Right ventricle myocardium superior (tissue), 1 donor: ENCODE measurements at places on chromosomes 12 and 14. TPM values are rescaled to one million over a fixed set of nuclear protein-coding genes. Genes with fewer than 3 reads are reported as not detected.

The IRAK3 gene
- 4.0 TPM for total RNA-seq

DNA sequence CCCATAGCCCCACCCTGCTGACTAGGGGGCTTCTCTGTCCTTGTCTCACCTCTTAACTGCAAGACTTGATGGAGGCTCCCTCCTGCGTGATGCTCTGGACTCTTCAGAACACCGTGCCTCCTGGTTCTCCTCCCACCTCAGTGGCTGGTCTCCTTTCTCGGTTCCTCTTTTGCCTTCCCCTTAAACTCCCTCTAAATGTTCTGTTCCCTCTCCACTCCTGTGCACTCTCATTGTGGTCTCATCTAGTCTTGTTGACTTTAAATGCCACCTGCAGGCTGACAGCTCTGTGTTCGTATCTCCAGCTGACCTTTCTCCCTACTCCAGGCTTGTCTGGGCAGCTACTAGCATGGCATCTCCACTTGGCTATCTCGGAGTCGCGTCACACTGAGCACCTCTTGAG lies 28.3 kb downstream of the DYNC1H1 start:
- no peak for DNase-seq

DNA sequence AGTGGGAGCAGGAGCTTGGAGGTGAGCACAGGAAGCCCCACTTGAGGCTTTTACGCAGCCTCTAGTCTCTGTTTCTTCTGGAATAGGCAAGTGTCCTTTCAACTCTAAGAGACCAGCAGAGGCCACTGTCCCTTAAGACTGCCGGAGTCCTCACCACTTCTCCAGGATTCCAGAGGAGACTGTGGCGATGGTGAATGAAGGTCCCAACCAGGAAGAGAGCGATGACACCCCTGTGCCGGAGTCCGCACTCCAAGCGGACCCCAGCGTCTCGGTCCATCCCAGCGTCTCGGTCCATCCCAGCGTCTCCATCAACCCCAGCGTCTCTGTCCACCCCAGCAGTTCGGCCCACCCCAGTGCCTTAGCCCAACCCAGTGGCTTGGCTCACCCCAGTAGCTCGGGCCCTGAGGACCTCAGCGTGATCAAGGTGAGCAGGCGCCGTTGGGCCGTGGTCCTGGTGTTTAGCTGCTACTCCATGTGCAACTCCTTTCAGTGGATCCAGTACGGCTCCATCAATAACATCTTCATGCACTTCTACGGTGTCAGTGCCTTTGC lies 442 bp downstream of the FLVCR2 start:
- peak; percentile 46 for DNase-seq

- no peak for DNase-seq
These were observed 188.3 kb upstream of the C14orf180 start for GRCh38 chr14:104390941-104391901.

DNA sequence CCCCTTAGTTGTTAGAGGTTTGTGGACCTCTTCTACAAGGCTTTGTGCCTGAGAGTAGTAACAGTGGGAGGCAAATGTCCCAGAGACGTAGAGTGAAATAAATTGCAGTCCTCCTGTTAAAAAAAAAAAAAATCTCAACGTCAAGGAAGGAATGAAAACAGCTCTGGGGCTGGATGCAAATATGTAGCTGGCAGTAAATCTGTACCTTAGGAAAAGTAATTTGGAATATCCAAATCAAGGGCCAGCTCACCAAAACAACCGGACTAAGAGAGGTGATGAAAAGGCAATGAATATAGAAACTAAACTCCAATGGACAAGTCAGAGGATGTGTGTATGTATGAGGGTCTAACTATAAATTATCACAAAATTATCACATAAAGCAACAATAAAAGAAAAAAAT lies 27.0 kb downstream of the SINHCAF start:
- DNase-seq: no peak

- peak; percentile 86 for DNase-seq
These were observed 3.4 kb downstream of the RHOF start for GRCh38 chr12:121789800-121790728.

GRCh38 chr12:47415054-47415453 lies 290.8 kb downstream of the RPAP3 start:
- DNase-seq: no peak

- no peak for DNase-seq
These were observed 562.8 kb downstream of the GALC start for GRCh38 chr14:87430214-87430613.

DNA sequence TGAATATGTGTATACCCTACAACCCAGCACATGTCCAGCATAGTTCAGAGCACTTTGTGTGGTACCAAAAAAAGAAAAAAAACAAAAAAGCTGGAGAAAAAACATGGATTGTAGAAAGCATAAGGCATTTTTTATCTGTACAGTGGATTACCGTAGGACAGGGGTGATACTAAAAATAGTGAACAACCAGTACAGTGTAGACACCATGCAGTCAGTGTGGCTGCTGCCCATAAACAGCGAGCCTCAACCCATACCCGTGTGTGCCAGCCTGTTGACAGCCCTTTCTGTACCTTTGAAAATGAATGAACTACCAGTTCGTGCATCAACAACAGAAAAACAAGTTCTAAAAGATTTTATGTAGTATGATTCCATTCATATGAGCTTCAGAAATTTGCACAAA lies 25.1 kb downstream of the RASSF8 start:
- no peak for DNase-seq

DNA sequence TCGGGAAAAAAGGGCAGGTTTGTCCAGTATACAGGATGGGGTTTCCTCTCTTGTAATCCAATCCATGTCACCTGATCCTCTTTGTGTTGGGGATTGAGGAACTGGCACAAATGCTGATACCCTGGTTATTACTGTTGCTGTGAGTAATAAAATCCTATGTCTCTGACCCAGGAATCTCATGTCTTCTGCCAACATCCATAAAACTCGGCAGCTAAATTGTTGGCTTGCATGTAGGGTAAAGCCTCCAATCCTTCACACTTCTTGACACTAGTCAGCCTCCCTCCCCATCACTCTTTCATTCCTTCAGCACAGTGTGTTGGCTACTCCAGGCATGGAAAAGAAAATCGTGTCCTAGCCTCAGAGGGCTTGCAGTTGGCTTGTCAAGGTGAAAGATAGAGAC lies 9.2 kb upstream of the NOS1 start:
- no peak for DNase-seq
